Activated naive CD8-positive, alpha-beta T cell treated with anti-CD3 and anti-CD28 coated beads, Interleukin-2, amount 50 U/mL, for 24 hours (primary cell): ENCODE measurements at places on chromosomes 4 and X.

GRCh38 chr4:85210353-85210752 lies 243.9 kb upstream of the WDFY3 start:
- DNase-seq, result no peak

DNA sequence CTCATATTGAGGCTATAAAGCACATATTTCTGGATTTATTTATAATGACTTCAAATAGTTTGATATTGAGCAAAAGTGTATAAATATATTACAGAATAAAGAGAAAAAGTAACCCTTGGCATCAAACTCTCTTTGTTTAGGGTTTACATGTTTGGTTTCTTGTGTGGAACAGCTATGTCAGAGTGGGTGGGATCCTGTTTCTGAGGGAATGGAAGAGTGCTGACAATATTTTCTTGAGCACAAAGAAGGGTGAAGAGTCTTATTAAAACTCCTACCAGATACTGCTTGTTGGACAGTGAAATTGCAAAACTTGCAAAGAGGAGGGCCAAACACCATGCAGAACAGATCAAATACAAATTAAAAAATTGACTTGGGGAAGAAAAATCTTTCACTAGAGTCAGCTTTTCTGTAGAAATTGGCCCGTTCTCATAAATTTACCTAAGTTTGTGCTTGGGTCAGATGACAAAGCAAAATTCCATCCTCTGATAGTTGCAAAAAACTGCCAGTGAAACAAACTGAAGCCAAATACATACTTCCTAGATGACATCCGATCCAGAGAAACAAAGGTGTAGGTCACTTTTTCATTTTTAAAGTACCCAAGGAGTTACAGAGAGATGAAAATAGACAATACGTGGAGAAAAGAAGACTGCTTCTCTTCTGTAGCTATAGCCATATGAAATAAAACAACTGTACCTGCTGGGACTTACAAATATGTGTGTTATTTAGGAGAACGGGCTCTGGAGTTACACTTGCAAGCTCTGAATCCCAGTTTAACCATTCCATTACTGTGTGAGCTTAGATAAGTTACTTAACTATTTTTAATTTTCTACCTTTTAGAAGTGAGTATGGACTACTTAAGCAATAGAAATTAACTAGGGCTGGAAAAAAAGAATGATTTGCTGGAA lies 133.3 kb downstream of the MAML3 start:
- no peak for DNase-seq

GRCh38 chr4:175947117-175947722 lies 118.4 kb upstream of the WDR17 start:
- DNase-seq, result no peak

GRCh38 chr4:81454948-81455347 lies 16.8 kb downstream of the RASGEF1B start:
- no peak for DNase-seq

DNA sequence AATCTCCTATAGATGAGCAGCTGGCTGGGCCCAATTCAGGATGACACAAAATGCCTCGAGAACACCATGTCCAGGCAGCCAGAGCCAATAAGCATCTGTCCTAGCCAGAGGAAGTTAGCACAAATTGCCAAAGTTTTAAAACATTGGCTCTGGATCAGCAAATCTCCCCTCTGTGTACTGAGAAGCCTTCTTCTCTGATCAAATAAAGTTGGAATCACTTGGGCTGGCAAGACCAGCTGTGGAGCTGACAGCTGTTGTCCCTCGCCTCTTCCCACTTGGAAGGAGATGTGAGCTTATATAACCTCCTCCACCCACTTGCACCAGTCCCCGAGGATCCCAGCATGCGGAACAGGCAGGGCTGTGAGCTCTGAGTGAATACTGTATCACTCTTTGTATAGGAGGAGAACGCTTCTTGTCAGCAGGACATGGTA lies 183.9 kb downstream of the OPHN1 start:
- DNase-seq, result no peak

DNA sequence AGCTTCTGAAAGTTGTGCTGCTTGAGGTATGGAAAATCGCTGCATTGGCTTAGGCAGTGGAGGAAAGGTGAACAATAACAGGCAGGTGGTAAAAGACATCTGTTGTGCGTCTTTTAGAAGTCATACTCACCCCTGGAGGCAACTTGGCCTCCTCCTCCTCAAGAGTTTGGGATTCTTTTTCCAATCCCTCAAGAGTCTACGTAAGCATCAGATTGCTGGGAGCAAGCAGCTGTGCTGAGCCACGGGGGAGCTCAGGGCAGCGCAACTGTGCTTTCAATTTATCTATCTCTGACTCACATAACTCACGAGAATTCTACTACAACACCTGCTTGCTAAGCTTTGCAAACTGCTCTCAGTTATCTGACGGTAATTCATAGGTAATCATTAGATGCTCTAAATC lies 6.4 kb upstream of the RBMX2 start:
- DNase-seq, result no peak
